Eye (tissue), 1 donor: ENCODE measurements at places on chromosomes 5 and 9.

GRCh38 chr9:72271613-72272478, 93.2 kb downstream of the ZFAND5 start:
- DNase-seq: peak; percentile 84

GRCh38 chr5:154756009-154756867, 1.1 kb downstream of the LARP1 start:
- DNase-seq: peak; percentile 76

- no peak for DNase-seq
Observed at GRCh38 chr5:37806016-37806415, 33.8 kb downstream of the GDNF start.

DNA sequence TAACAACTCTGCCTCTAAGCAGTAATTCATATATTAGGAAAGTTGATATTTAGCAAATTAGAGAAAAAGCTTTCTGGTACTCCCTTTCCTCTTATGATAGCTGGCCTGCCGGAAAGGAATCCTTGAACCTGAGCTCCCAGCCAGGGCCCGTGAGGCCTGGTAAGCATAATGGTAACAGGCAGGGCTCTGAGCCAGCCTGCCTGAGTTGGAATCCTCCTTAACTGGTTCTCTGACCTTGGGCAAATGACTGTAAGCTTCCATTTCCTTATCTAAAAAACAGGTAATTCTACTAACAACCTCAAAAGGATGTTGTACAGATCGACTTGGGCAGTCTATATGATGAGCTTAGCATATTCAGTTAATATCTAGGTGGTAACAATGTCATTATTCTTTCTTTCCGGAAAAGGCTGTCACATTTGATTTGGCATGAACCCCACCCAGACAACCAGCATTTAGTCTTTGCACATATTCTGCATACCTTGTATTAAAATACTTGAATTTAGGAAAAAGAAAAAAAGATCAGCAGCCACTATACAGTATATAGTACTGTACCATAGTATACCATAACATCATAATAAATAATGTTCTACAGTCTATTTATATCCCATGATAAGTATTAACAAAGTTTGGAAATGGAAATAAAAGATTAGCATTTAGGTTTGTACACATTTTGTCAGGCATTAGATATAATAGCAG, 55.7 kb upstream of the MAP3K1 start:
- DNase-seq: no peak

DNA sequence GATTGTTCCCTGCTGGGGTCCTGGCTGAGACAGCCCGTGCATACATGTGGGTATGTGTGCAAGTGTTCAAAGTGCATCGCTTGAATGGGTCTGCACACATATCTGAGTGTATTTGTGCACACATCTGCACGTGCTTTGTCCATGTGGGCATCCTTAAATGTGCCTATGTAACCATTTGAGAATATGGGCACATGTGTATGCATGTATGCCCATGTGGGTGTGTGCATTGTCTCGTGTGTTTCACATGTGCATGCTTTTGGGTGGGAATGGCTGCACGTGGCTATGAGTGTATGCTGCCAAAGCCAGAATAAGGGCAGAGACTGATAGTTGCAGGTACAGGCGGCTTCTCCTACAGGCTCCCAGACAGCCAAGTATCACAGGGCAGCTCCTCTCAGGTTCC, 107.3 kb downstream of the LHX2 start:
- DNase-seq: no peak

GRCh38 chr9:30506749-30507148, 1877.7 kb upstream of the ACO1 start:
- DNase-seq: no peak

DNA sequence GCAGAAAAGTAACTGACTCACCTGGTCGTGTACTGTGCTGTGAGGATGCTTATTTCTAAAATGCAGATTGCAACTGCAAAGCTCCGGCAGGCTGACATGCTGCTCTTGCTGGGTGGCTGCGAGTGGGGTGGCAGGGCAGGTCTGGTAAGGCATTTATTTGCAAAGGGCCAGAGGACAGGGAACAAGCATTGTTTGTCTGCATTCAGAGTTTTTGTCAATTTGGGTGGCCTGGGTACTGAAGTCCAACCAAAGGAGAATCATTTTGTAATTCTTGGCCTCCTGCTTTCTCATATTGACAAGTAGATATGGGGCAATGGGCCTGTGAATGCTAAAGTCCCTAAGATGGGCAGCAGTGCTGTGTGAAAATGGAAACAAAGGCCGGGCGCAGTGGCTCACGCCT, at the start of gene C9:
C9 (minus strand) TSS at position 129 of the 400 bp plus-strand sequence; CDS start at position 98, 31 bp downstream.
- DNase-seq: no peak

DNA sequence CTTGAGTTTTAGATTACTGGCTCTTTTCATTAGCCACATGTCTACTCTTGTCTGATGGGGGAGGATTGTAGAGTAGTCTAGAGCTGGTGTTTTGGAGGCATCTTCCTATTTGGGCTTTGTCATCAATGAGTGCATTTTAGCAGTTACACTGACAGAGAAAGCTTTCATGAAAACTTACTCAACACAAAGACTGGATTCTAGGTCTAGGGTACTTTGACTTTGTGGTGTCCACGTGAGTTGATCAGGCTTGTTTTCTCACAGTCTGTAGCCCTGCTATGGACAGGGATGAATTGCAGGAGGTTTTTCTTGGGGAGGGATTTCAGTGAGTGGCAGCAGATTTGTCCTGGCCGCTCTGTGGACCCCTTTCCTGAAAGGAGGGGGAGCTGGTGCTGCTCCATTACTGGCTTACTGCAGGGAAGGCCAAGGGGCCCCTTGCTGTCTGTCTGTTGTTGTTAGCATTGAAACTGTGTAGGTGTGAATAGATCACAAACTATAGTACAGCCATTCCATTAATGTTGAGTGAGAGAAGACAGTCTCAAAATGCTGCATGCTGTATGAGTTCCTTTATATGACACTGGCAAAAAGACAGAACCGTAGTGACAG, 6.6 kb downstream of the TRIO start:
- DNase-seq: no peak

GRCh38 chr5:168219515-168220410, 71.7 kb upstream of the WWC1 start:
- peak; percentile 94 for DNase-seq
